ENCODE measurements at places on chromosomes 16 and 17. TPM values are rescaled to one million over a fixed set of nuclear protein-coding genes. Genes with fewer than 3 reads are reported as not detected.

The GPRC5B gene
- 37.1 TPM for total RNA-seq

The SLC16A6 gene
- total RNA-seq: 4.0 TPM

The SBK1 gene
- under 0.01 TPM for total RNA-seq

The CRISPLD2 gene
- 252 TPM for total RNA-seq

Data from epithelial cell of alveolus of lung (primary cell).